HFFc6 (cell line): ENCODE measurements at places on chromosomes 3 and 15. TPM values are rescaled to one million over a fixed set of nuclear protein-coding genes. Genes with fewer than 3 reads are reported as not detected.

DNA sequence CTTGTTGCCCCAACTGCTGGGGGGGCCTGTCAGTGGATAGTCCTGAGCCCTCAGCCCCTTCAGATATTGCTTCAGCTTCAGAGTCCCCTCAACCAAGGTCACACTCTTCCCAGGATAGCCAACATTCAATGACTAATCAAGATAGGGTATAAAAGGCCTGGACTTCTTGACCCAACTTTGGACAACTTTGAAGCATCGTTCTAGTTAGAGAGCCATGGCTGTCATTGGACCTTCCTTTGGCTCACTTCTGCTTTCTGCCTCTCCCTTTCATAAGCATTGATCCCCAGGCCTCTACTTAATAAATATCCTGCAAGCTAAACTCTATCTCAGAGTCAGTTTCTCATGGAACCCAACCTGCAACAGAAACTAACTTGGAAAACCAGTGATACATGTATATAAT, 31.3 kb upstream of the DCLK3 start:
- no peak overlapping the region for H3K4me3 ChIP-seq
- H3K36me3 ChIP-seq = no peaks in the 10 kb centered on the region
- no peak for DNase-seq
- H3K27me3 ChIP-seq = peaks cover 9% of the 10 kb centered on the region

DNA sequence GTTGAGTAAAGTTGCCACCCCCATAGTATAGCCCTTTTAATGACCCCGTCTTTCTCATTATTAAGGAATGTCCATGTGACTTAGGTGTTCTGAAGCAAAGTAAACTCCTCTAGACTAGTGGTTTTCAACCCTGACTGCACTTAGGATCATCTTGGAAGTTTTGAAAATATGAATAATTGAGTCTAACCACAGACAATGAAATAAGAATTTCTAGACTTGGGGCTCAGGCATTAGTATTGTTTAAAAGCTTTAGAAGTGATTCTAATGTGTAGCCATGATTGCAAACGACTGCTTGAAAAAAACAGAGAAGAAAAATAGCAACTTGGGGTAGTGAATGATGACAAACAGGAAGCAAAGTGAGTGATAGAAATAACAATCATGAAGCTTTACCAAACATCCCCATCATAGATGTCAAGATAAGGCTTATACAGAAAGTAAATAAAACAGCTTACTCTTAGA, 35.0 kb downstream of the ALCAM start:
- peaks cover 6% of the 10 kb centered on the region for H3K27me3 ChIP-seq
- peak overlapping the region; percentile 79 for H3K27ac ChIP-seq
- peak; percentile 38 for DNase-seq
- H3K4me3 ChIP-seq = peak overlapping the region; percentile 45
- H3K36me3 ChIP-seq = peaks cover 35% of the 10 kb centered on the region

DNA sequence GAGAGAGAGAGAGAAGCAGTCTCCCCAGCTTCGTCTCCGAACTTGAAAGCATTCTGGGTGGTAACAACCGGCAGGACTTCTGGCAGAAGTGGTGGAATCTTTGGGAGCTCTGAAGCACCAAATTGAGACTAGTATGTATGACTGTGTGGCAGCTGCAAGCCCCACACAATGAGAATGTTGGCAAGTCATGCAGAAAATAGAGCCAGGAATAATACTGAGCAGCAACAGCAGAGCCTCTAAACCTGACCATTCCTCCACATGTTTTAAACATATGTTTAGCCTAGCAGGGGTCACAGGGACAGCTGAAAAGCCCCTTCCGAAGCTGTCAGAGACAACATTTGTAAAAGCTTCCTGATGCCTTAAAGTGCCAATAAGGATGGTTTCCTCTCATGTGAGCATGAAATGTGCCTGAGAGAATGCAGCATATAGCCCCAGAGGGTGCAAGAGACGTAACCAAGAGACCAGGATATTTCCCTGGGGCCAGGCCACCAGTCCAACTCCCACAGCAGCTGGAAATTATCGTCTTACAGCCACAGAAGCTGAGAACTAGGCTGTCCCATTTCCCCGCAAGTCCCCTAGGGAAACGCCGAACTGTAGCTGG, 178.6 kb upstream of the CCDC54 start:
- no peak for DNase-seq
- H3K4me3 ChIP-seq = no peak overlapping the region
- no peak overlapping the region for H3K27ac ChIP-seq
- H3K27me3 ChIP-seq = no peaks in the 10 kb centered on the region; the same call in 1 of the 2 replicates
- H3K4me1 ChIP-seq = peaks cover 10% of the 10 kb centered on the region; the same call in 1 of the 2 replicates

DNA sequence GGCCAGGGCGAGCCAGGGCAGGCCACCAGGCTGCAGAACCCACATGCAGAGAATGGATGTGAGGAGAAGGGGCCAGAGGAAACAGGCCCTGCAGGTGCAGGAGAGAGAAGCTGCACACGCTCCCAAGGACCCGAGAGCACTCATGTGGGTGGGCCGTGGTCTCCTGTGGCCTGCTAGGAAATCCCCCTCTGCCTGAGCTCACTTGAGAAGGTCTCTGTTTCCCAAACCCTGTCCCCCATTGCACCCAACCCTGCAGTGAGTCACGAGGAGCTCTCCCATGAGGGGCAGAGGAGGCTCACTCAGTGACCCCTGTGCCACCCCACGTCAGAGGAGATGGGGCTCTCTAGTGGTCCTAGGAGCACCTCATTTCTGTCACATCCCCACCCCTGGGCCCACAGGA, 111.1 kb downstream of the KLF13 start:
- no peaks in the 10 kb centered on the region for H3K36me3 ChIP-seq
- no peak overlapping the region for H3K27ac ChIP-seq
- H3K4me1 ChIP-seq = peaks cover 47% of the 10 kb centered on the region
- H3K27me3 ChIP-seq = no peaks in the 10 kb centered on the region; the same call in 1 of the 2 replicates

- no peak overlapping the region for H3K27ac ChIP-seq
- DNase-seq = no peak
- no peak overlapping the region for H3K4me3 ChIP-seq
- no peaks in the 10 kb centered on the region for H3K36me3 ChIP-seq
- peaks cover 7% of the 10 kb centered on the region for H3K27me3 ChIP-seq
- H3K4me1 ChIP-seq = peaks cover 37% of the 10 kb centered on the region
Observed at GRCh38 chr3:66483006-66483405, 17.8 kb downstream of the LRIG1 start.

GRCh38 chr3:126396536-126396935, 1.8 kb downstream of the CFAP100 start:
- peaks cover 41% of the 10 kb centered on the region for H3K27me3 ChIP-seq
- H3K4me3 ChIP-seq = no peak overlapping the region
- no peaks in the 10 kb centered on the region for H3K36me3 ChIP-seq
- DNase-seq = no peak

DNA sequence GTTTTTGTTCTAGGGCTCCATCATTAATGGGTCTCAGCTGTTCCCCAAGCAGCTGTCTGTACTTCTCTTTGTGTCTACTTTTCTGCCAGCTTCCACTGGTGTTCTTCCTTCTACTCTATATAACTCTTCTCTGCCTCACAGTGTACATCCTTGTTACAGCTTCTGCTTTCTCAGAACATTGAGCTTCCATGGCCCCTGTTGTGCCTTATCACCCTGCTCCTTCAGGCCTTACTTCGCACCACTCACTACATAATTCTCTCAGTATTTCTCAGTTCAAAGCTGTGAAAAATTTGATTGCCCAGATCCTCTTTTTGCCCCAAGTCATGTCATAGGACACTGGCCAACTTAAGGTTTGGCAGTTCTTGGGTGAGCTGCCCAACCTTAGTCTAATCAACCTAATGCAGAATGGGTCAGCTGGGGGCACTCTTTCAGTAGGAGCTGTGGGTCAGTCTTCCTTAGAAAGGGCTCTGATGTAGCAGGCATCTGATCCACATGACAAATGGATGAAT, 28.9 kb downstream of the CSTA start:
- H3K4me3 ChIP-seq = no peak overlapping the region
- no peaks in the 10 kb centered on the region; the same call in 1 of the 2 replicates for H3K27me3 ChIP-seq
- DNase-seq = no peak
- H3K4me1 ChIP-seq = peaks cover 15% of the 10 kb centered on the region
- no peak overlapping the region for H3K27ac ChIP-seq

DNA sequence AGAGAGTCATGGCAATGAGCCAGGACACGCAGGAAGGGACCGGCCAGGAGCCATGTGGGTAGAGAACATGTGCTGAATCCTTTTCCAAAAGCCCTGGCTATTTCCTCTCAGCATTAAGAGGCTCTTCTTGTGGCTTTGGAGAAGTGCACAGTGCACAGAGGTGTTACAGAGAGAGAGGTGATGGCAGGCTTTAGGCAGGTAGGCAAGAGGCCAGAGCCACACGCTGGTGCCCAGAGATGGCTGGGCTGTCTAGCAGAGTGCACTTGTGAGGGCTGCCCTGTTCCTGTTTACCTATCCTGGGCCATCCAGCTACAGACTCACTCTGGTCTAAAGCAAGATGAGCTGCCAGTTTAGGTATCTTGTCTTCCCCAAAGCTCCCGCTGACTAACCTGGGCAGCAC, 402.6 kb downstream of the OCA2 start:
- DNase-seq = no peak
- no peaks in the 10 kb centered on the region; the same call in none of the 2 replicates for H3K27me3 ChIP-seq
- H3K4me1 ChIP-seq = no peaks in the 10 kb centered on the region; the same call in 1 of the 2 replicates
- H3K36me3 ChIP-seq = no peaks in the 10 kb centered on the region

The GOLGA8R gene
- 0.07 to 0.27 TPM (median 0.15 TPM) in 3 replicates for total RNA-seq

The EXD1 gene
- total RNA-seq = not detected in 3 replicates
